ENCODE measurements at places on chromosomes 12 and 14.
A peak's percentile ranks its signal among the peaks of the same experiment; 100 is the strongest.

- no peak for DNase-seq
Observed at GRCh38 chr14:91419044-91419397, 1.4 kb upstream of the CCDC88C start.

DNA sequence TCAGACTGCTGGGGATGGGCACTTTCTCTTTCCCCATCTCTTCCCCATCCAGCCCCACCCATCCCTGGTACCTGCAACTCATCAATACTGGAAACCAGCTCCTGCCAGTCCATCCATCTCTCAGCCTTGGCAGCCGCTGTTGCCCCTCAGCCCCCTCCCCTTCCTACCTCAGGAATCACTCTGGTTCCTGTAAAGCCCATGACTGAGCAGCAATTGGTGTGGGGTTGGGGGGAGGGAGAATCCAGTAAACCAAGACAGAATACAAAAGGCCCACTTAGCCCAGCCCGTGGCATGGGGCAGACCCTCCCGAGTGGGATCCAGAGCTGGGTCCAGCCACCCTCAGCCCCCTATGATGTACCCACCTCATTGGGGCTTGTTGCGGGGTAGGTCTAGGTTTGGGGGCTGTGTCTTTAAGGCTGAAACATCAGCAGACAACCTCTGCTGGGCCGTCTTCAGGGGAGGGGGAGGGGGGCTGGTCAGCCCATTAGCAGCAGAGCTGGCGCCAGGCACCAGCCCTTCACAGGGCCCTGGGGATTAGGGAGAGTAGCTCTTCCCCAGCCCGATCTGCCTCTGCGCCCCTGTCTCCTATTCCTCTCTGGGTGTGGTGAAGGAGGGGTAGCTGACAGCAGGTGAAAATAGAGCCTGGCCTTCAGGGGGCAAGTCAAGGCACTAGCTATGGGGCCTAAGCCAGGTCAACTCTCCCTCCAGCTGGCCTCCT lies 702 bp upstream of the PRPH start:
- DNase-seq: no peak

GRCh38 chr14:105139831-105140239 lies 28.7 kb downstream of the JAG2 start:
- DNase-seq: no peak

- DNase-seq: no peak
Observed at GRCh38 chr14:37081218-37081617, 91.2 kb downstream of the SLC25A21 start.

- DNase-seq: no peak
Observed at GRCh38 chr14:77570706-77571268, 45.6 kb downstream of the SPTLC2 start.

- DNase-seq: peak; percentile 23
Observed at GRCh38 chr12:79055926-79056674, 191.5 kb downstream of the SYT1 start.

DNA sequence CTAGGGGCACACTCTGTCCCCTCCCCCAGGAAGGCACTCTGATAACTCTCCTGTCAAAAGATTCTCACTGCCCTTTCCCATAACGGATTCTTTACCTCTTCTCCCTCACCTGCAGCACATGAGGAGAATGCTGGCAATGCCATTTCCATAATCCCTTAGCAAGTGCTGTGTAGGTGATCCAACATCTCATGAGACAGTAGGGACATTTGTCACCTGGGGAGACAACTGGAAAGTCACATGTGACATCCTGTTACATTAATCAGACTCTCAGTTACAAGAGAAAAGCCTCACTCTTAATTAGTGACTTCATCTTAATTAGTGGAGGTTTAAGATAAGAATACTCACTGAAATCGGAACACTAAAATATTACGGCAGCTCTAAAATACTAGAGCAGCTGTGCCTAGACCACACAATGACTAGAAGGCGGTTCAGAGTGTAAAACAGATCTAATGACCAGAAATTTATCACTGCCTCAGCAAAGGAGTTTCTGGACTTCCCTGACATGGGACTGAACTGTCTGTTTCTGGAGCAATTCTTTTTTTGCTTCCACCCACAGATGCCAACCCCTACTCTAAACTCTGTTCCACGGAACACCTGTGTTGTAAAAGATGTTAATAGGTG lies 75.1 kb downstream of the SPTSSA start:
- DNase-seq: no peak

- no peak for DNase-seq
Observed at GRCh38 chr12:3944620-3945019, 71.4 kb upstream of the PARP11 start.

DNA sequence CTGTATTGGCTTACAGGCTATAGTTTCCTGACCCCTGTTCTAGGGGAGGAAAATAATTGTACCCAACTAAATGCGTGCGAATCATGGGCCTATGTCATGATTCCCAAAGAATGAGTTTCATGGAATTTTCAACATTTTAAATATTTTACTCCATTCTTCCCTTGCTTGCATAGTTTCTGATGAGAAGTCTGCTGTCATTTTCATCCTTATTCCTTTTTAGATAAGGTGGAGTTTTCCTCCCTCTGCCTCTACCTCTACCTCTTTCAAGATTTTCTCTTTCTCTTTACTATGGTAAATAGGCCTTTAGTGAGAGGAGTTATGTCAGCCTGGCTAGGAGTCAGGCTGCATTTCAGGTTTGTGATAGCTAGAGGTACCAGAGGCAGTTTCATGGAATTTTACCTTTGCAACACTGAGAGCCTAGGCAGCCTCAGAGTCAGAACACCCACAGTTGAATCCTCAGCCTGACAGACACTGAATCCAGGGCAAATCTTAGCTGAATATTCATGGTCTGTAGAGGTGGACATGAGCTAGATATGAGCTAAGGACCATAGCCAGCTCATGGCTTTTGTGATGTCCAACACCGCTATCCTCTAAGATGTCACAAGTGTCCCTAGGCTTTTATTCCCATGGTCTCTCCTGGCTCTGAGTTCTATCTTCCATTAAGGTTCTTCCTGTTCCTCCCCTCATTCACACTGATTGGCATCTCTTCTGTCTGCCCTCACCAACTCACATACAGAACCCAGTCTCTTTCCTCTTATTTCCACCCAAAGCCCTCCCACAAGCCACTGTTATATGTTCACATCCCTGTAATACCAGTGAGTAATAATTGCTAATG lies 6.0 kb downstream of the SERPINA3 start:
- no peak for DNase-seq

DNA sequence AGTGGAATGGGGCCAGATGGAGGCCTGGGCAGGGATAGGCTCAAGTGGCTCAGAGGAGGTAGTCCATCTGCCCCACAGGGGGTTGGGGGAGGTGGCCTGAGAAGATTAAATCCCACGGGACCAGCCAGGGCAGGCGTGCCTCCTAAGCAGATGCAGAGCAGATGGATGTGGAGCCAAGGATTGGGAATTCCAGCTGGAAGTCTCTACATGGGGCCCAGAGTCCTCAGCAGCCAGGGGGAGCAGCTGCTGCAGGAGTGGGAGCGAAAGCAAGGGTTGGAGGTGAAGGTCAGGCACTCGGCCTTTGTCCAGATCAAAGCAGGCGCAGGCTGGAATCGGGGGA lies 42.4 kb upstream of the VRK1 start:
- DNase-seq: no peak

- no peak for DNase-seq
Observed at GRCh38 chr14:92926931-92927330, 4.0 kb downstream of the CHGA start.

DNA sequence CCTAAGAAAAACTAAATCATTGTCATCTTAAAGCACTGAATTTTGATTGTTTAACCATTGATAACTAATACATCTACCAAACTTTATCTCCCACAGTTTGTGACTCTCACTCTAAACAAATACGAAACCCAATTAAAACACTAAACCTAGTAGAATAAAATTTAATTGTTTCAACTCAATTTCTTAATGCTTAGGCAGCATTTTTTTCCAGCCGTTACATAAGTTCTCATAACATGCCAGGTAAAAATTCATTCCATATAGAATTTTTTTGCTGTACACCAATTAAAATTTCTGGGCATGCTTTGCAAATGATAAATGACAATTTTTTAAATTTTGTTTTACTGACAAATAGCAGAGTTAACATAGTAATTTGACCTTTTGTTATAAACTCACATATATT lies 658.2 kb upstream of the FLRT2 start:
- DNase-seq: no peak

- no peak for DNase-seq
Observed at GRCh38 chr12:42958291-42958674, 368.7 kb upstream of the PRICKLE1 start.
